Spinal cord (tissue), 10 donors: ENCODE measurements at places on chromosomes 6 and 20. TPM values are rescaled to one million over a fixed set of nuclear protein-coding genes. Genes with fewer than 3 reads are reported as not detected.

Gene HUS1B
- polyA plus RNA-seq, result 0.41 TPM

Gene TBXT
- not detected for polyA plus RNA-seq

Gene TBX18
- polyA plus RNA-seq, result 7.9 TPM

Gene ARHGAP40
- 0.15 TPM for polyA plus RNA-seq

Gene BMP7
- polyA plus RNA-seq, result 67.9 TPM

Gene NELFE
- polyA plus RNA-seq, result 73.3 TPM

Gene MC3R
- 0.20 TPM for polyA plus RNA-seq

Gene ADISSP
- polyA plus RNA-seq, result 53.9 TPM
